ENCODE measurements at places on chromosomes 4 and X.

GRCh38 chr4:155582041-155582440 lies 84.6 kb upstream of the GUCY1A1 start:
- no peak for DNase-seq

DNA sequence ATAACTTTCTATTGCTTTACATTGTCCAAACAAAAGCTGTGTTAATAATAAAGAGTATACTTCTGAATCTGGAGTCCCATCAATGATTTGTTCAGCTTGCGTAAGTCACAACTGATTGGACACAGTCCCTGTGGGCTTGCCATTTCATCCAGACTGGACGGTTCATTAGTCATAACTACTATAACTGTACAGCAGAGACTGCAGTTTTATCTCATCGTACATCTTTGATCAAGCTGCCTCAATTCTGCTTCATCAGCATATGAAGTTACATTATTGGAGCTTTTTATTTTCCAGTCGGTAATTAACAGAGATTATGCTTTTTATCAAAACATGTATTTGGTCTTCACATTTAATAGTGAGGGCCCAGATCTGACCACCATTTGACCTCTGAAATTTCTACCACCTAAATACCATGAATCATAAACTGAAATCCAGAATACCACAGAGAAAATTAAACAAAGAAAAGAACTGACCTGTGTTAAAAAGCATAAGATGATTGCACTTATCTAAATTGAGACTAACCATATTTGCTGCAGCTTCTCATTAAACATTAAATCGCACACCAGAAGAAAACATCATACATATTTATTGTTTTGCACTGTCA lies 12.5 kb upstream of the MAB21L2 start:
- DNase-seq: no peak

GRCh38 chrX:49756692-49757091 lies 60.9 kb upstream of the PAGE1 start:
- DNase-seq: no peak

DNA sequence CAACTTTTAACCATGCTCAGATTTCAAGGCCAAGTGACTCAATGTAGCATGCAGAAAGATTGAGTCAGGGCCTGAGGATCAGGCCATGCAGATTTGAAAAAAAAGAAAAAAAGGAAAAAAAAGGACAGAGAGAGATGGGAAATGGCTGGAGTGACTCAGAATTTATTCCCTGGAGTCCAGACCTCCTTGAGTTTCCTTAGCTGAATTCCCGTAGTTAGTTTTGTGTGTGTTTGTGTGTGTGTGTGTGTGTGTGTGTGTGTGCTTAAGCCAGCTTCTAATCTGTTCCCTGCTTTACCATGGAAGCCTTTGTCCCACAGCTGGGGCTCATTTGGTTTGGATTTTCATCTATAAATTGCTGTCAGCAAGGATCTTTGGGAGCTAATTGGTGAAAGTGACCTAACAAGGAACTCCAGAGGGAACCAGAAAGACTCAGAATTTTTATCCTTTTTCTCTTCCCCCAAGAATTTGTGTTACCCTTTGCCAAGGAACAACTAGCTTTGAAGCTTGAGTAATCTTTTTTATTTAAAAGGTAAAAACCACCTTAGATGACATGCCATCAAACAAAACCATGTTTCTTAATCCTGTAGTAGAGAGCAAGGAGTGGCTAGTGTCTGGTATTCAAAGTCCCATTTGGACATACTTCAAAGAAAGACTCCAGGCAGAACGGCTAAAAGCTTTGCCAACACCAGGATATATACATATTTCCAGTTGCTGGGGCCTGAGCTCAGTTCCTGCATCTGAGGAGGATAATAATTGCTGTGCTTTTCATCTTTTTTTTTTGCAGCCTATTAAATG lies 109.0 kb upstream of the DDIT4L start:
- DNase-seq: peak; percentile 18

DNA sequence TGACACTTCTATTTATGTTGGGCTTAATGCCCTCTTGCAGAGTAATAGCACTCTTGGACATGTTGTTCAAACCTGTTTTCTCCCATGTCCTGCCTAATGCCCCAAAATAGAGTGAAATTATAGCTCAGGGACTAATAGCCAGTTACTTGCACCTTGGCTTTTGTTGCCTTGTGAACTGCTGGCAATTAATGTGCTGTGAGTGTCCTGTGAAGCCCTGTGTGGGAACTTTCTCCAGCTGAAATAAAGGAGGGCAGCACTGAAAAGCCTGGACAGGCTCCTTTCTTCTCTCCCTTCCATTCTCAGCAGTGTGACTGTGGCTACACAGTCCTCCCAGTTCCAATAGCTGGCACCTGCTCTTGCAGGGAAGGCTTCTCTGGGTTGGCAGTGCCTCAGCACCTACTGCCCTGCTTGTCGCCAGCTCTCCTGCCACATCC lies 72.4 kb downstream of the DCLK2 start:
- DNase-seq: no peak

- DNase-seq: no peak
These were observed 687.1 kb upstream of the MAGEB2 start for GRCh38 chrX:29528281-29528680.

- no peak for DNase-seq
These were observed 481.6 kb upstream of the FSTL5 start for GRCh38 chr4:162645381-162645780.

- DNase-seq: no peak
These were observed at the start of gene ZFP92 for GRCh38 chrX:153411255-153411987. Gene ZFP92 (plus strand): TSS chrX:153411472. CDS start chrX:153418323, 6,851 bp downstream.

GRCh38 chrX:111376897-111377578 lies 35.0 kb downstream of the DCX start:
- no peak for DNase-seq

GRCh38 chr4:101334963-101335572 lies 12.3 kb downstream of the PPP3CA start:
- no peak for DNase-seq

DNA sequence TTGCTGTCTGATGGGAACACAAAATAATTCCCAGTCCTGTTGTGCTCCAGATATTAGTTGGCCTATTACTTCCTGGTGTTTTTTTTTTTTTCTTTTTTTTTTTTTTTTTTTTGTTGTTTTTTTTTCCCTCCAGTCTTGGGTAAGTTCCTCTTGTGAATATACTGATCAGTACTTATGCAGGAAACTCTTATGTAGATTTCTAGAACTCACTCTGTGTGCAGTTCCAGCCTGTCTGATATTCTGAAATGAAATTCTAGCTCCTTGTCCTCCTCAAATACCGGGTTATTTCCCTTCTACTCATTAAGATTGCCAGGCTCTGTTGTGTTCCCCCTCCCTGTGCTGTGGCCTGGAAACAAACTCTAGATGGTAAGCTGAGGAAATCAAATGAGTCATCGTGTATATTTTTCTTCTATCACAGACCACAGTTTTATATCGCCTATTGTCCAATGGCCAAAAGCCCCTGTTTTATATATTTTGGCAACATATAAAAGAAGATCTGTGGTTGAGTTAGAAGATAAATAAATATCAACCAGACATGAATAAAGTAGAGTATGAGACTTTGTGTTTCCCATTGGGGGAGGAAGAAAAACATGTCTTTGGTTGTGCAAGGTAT lies 124.3 kb upstream of the UGT8 start:
- DNase-seq: no peak

DNA sequence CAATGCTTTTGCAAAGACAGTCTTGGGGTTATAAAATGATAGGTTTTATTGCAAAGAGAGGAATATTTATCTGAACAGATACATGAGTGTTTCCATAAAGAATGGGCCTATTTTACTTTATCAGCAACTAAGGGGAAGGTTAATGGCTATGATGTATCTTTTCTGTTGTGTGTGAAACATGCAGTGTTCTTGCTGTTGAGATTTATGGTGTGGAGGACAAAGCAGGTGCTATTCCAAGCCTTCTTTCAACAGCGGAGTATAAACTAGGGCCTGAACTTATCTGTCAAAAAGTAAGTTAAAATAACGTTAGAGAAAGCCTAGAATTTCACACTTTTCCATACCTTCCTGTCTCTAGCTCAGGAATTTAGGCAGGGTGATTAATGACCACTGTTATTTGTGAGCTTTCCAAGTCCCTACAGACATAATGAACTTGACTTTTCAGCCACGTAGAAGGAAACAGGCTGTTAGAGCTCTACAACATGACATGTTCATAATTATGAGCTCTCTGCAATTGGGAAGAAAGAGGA lies 411.4 kb downstream of the IL1RAPL1 start:
- DNase-seq: no peak

DNA sequence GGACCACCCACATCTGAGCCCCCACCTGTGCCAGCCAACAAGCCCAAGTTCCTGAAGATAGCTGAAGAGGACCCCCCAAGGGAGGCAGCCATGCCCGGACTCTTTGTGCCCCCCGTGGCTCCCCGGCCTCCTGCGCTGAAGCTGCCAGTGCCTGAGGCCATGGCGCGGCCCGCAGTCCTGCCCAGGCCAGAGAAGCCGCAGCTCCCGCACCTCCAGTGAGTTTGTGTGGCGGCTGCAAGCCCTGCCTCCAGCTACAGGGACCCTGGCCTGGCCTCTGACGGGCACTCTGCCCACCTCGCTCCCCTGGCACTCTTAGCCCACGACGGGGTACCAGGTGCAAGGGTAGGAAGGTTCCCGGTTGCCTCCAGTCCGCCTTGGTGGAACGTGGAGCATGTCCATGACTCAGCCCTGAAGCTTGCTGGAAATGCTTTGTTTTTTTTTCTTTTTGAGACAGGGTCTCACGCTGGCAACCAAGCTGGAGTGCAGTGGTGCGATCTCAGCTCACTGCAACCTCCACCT lies 13.7 kb upstream of the ADD1 start:
- no peak for DNase-seq

DNA sequence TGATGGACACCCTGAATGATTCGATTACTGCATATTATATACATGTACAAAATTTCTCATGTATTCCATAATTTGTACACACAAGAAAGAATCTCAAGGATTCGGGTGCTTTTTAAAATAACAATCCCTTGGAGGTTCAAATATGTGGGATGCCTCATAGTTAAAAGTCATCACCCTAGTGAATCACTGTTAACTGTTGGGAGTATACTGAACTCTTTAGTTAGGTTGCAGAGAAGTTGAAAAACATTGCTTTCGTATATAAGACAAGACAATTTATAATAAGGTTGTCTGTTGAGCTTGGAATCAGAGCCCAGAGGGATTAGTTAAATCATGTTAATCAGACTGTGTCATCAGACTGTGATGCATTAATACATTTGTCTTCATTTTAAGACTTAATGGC lies 15.6 kb downstream of the DCK start:
- no peak for DNase-seq

DNA sequence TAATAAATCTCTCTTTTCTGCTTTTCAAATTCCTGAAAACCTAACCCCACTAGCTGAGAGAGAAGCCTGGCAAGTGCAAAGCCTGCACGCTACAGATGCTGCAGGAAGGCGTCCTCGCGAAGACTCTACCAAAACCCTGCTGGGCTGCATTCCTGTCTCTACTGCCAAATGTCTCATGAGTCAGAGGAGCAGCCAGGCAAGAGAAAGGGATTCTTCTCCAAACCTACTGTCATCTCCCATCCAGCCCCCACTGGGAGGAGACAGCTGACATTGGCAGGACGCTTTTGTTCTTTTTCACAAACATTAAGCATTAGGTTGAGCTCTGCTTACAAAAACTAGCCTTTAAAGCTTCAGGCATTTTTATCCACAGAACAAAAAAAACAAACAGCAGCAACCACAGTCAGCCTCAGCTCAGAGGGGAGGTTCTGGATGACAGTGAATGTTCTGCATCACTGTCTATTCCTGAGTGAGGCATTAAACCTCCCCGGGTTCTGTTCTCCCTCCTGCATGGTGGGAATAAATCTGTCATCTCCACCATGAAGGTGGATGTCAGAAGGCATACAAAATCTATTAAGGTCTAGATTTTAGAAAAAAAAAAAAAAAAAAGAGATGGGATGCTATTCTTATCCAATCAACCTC lies 18.0 kb downstream of the CRMP1 start:
- no peak for DNase-seq

DNA sequence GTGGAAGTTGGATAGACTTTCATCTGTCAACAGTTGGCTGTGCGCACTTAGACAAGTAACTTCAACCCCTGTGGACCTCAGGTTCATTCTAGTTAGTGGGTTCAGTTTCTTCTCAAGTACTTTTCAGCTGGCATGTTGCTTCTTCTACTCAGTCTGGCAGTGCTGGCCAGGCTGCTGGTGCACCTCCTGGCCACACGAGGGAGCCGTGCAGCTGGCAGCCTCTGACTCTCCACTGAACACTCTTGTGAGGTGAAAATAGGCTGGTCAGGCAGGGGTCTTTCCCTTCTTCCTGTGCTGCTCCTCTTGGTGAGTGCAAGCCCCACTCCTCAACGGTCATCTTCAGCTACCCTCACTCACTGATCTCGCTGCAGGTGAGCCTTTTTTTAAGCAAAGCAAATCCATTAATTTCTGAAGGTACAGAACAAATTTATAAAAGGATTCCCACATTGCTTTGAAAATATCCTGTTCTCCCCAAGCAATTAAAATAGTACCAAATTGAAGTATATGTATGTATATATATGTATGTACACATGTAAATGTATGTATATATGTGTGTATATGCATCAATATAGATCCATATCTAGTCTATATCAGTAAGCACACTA lies 30.6 kb downstream of the LONRF3 start:
- DNase-seq: no peak

GRCh38 chr4:81378386-81378785 lies 93.3 kb downstream of the RASGEF1B start:
- DNase-seq: no peak

- DNase-seq: no peak
These were observed 550.9 kb downstream of the GLUD2 start for GRCh38 chrX:121598356-121598755.

- no peak for DNase-seq
These were observed 72.2 kb upstream of the PUDP start for GRCh38 chrX:7220121-7220520.

GRCh38 chr4:109029987-109030386 lies 267.1 kb upstream of the ETNPPL start:
- no peak for DNase-seq

- no peak for DNase-seq
These were observed 29.3 kb upstream of the GPRIN3 start for GRCh38 chr4:89336818-89337420.

DNA sequence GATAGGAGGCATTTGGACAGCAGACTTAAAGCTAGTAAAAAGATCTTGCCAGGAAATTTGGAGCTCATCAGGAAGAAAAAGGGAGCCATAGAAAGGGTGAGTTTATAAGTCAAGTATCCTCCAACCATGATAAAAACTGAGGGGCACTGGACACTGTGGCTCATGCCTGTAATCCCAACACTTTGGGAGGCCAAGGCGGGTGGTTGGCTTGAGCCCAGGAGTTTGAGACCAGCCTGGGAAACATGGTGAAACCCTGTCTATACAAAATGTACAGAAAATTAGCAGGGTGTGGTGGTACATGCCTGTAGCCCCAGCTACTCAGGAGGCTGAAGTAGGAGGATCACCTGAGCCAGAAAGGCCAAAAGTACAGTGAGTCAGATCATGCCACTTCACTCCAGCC lies 48.7 kb downstream of the ANTXR2 start:
- no peak for DNase-seq

DNA sequence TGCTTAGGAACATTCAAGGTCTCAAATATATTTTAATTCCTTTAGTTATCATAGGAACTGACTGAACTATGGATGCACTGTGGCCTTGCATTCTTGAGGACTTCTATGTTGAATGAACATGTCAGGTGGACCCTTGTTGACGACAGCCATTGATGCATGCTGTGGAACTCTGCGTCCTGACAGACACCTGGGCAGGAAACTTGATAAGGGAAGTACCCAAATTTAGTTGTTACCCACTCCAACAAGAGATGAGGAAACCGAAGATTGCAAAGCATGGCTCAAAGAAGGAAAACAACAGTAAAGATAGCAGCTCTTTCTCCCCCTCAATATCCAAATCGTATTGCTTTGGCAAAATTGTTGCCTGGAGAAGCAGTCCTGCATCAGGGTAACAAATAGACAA lies 540.0 kb upstream of the NR3C2 start:
- no peak for DNase-seq

- peak; percentile 32 for DNase-seq
These were observed 134.5 kb downstream of the BTC start for GRCh38 chr4:74659576-74660411.

Measured in urinary bladder (tissue), 4 donors.